Stimulated activated CD8-positive, alpha-beta memory T cell treated with anti-CD3 and anti-CD28 coated beads, Interleukin-2, amount 100 ng/mL, for 48 hours (primary cell): ENCODE measurements at places on chromosomes 3 and 15.

GRCh38 chr3:197597335-197597734, 41.6 kb upstream of the BDH1 start:
- no peak for DNase-seq

DNA sequence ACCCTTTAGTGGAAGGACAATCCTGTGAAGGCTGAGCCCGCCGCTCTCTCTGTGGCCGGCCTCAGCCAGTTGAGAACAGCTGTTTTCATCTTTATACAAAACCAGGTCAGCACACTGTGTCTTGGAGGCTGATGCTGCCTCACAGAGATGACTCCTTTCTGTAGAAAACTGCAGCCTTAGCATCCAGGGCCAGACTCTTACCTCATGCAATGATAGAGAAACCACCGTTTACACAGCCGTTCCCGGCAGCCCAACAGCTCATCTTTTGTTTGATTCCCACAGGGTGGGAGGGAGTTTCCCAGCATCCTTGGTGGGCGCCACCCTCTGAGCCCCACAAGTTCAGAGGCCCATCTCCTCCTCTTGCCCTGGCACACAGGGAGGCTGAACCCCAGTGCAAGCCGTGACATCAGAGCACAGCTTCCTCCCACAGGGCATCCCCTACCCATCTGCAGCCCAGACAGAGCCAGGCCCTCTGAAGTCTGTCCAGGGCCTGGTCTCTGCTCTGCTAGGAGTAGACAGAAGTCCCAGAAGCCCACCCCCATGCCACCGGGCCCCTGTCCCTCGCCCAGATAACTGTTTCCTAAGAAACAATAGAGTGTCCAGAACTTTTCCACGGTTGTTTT, 105.0 kb downstream of the LRRK1 start:
- no peak for DNase-seq

- no peak for DNase-seq
These were observed 34.7 kb downstream of the POLG start for GRCh38 chr15:89299896-89300295.

DNA sequence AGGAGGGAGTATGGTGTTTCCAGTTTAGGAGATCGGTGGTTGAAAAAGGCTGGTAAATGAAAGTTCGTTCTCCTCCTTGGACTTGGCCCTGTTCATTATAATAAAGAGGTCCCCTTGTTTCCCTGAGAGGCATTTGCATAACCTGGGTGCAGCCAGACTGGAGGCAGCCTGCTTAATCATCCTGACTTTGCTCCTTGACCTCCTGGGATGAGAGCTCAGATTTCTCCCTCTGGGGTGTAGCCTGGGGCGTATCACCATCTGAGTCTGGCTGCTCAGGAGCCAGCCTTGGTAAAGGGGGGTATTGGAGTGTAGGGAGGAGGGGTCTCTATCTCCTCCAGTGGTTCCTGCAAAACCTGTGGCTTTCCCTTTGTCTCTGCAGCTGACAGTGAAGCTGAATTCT, 21.3 kb upstream of the ACAD9 start:
- DNase-seq, result no peak

- no peak for DNase-seq
These were observed 5.1 kb downstream of the PRC1 start for GRCh38 chr15:90989040-90989768.

- no peak for DNase-seq
These were observed 24.0 kb upstream of the STARD5 start for GRCh38 chr15:81347910-81348309.

DNA sequence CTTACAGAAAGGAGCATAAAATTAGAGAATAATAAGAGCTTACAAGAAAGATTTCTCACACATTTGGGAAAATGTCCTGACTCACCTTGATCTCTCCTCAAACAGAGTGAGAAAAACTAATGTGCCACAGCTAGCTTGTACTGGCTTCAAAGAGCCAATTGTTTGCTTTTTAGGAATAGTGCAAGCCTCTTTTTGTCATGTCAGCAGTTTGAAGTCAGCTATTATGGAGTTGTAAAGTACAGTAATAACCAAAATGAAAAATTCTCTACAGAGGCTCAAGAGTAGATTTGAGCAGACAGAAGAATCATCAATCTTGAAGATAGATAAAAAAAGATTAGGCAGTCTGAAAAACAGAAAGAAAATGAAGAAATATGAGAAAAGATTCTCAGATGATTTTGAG, 313.4 kb upstream of the GPR149 start:
- DNase-seq, result no peak

- no peak for DNase-seq
These were observed 9.0 kb downstream of the CHMP2B start for GRCh38 chr3:87236093-87236492.

GRCh38 chr3:42081838-42082473, 9.2 kb upstream of the TRAK1 start:
- DNase-seq, result no peak

DNA sequence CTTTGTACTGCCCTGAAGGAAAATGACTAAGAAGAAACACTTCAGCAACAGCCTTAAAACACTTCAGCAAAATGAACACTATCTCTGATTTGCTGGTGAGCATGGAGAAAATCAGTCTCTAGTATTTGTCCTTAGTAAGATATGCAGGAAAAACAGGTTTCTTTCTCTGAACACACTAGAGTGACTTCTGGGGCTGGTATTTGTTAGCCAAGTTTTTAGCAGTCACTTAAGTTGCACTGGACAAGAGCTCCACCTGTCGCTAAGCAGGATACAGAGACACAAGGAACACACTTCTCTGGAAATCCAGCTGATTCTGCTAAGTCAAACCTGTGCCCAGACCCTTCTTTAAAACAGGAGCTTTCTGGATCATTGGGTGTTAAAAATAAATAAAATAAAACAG, 65.3 kb downstream of the CHAC1 start:
- no peak for DNase-seq

DNA sequence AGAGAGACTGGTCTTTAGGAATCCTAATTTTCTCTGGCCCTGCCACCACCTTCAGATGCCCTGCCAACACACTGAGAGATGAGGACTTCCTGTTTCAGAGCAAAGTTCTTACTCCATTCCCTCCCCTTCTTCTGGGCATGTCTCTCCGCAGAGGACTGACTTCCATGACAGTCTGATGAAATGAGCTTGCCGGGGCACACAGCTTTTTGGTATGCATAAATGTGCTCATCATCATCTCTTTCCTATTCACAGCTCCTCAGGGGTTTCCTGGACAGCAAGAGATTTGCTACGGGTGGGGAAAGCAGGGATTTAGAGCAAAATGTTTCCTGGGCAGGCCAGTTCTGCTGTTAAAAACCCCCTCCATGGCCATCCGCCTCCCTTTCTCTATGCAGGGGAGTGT, 27.6 kb upstream of the SEMA6D start:
- no peak for DNase-seq

DNA sequence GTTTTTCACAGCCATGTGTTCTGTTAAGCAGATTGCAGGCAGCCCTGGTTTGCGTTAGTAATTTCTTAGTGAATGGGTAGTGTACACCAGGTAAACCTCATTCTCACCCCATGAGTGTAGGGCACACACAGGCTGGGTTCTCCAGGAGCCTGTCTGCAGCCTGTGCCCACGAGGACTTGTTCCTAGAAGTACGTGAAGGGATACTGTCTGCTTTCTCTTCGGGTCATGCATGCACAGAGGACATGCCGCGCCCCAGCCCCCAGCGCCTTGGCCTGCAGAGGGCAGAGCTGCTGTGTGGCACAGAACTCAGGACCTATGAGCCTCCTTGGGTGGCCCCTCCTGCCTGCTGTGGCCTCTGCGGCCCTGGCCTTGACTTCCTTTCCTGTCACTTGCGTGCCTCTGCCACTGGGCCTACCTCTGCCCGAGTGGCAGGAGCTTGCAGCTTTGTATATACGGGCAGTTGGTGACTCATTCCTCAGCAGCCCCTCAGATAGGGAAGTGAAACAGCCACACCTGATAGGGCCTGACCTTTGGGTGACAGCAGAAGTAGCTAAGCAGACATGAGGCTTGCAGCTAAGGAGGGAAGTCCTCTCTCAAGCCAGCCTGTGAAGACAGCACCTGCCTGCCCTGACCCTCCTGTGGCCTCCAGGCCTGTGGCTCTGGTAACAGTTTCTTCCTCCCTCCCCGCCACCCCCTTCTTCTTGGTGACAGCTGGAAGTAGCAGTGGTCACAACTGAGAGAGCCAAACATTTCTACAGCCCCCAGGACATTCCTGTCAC, 19.5 kb downstream of the PPCDC start:
- DNase-seq, result peak; percentile 56

- no peak for DNase-seq
These were observed 86.1 kb upstream of the CGNL1 start for GRCh38 chr15:57290187-57290586.

DNA sequence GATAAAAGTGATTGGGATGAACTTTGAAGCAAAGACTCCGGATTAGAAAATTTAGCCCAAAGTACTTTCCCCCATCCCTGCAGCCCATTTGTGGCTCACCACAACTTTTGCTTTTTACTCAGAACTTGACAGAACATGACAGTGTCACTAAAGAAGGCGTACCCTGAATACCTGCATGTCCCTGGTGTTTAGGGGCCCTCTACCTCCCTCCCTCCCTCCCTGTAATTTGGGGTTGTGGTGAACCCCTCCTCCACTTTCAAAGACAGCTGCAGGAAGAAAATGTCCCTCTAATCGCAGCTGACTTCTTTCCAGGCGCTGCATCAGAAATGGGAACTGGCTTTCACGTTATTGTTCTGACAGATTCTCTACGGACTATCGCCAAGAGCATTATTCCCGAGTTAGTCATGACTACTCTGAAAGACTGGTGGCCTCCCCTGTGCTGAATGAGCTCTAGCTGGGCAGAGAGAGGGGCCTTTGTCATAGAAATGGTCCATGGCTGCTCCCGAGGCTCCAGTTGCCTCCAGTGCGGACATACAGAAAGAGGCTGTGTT, 93.2 kb upstream of the ARHGEF3 start:
- no peak for DNase-seq

DNA sequence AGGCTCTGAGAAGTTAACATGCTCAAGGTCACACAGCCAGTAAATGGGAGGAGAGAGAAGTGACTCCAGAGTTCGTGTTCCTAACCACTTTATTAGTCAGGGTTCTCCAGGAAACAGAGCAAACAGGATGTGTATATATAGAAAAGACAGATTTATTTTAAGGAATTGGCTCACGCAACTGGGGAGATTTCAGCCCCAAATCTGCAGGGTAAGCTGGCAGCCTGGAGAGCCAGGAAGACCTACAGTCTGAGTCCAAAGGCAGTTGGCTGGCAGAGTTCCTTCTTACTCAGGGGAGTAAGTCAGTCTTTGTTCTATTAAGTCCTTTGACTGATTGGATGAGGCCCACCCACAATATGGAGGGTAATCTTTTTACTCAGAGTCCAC, 118.2 kb upstream of the PROK2 start:
- DNase-seq, result no peak

GRCh38 chr3:23304424-23304823, 101.3 kb downstream of the UBE2E2 start:
- no peak for DNase-seq

DNA sequence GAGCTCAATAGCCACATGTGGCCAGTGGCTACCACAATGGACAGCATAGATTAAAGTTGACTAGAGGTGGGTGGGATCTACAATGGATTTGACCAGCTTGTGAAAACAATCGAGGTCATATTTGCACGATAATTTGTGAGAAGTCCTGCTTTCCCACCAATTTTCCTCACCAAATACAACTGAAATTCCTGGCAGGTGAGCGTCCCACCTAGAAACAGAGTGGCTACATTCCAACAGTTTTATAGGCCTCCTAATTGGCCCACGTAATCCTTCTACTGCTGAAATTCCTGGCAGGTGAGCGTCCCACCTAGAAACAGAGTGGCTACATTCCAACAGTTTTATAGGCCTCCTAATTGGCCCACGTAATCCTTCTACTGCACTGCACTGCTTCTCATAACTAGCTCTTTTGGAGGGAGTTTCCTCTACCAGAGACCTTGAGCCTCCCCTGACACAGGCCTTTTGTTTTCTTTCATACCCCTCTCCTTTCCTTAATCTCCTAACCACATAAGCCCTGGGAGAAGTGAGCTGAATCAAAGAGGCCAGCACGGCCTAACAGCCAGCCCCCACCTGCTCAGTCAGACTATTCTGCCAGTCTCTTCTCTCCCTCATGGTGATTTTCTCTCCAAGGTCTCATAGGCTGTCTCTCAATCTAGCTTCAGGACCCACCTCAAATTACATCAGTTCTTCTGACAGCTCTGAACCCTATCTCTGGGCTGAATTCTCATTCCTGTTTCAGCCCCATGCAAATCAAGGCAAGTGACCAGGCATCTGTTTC, 80.2 kb downstream of the BFSP2 start:
- DNase-seq, result no peak

DNA sequence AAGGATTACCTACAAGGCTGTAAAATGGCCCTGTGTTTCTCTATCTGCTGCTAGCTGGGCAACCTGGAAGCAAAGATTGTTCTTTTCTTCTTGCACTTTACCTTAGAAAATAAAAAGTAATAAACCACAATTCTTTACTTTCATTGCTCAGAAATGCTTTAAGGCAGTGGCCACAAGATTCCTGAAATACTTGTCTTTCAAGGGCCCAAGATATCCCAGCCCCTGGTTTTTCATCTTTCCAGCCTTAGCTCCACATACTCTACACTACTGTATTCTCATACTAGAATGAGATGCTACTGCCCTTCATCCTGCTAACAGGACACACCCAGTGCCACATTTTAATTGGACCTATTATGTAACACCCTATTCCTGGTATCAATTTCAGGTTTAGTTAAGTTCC, 78.9 kb downstream of the GTF2E1 start:
- no peak for DNase-seq

DNA sequence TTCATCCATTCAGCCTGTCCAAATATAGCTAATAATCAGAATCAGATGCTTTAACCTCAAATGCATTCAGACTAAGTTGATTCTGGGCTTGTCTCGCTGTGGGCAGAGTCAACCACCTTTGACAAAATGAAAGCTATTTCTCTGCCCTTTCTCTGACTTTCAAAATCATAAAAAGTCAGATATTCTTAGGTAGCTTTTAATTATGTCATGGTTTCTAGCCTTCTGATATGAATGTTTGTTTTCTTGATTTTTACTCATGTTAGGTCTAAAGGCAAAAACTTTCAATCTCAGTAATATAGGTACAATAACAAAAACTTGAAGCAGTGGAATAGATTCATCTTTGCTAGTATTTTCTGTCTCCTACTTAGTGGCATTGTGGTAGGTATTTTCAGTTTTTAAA, 25.3 kb upstream of the C15orf61 start:
- no peak for DNase-seq

GRCh38 chr3:86176445-86176784, 814.5 kb downstream of the VGLL3 start:
- no peak for DNase-seq

DNA sequence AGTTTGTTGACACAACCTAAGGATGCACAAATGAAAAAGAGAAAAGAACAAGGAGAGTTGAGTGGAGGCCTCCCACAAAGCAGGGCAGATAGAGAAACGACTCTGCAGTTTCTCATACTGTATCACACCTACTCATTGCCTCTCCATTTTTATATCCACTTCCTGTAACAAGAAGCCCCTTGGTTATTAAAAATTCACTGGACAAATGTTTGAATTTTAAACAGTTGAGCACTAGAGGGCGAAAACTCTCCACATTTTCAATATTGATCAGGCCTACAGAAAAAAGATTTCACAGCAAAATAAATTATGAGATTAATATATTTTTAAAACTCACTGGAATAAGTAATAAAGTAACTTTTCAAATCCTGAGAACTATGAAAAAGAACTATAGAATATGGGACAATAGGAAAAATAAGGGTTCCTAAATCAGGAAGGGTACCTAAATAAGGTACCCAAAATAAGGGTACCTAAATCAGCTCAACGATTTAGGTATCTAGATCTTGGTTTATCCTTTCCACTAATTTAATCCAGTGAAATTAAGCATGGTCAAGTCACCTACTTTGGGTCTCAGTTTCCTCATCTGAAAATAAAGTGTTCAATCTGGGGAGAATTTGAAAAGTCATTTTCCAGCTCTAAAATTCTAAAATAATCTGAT, 47.0 kb upstream of the PPIB start:
- no peak for DNase-seq

GRCh38 chr3:124447845-124448244, 282.4 kb upstream of the UMPS start:
- no peak for DNase-seq
